ENCODE measurements at places on chromosomes 3 and 15.
A peak's percentile ranks its signal among the peaks of the same experiment; 100 is the strongest.

- DNase-seq, result no peak
These were observed 115.0 kb downstream of the NR1D2 start for GRCh38 chr3:24060055-24060454.

GRCh38 chr3:160444411-160444810 is 5.2 kb downstream of the TRIM59 start:
- no peak for DNase-seq

DNA sequence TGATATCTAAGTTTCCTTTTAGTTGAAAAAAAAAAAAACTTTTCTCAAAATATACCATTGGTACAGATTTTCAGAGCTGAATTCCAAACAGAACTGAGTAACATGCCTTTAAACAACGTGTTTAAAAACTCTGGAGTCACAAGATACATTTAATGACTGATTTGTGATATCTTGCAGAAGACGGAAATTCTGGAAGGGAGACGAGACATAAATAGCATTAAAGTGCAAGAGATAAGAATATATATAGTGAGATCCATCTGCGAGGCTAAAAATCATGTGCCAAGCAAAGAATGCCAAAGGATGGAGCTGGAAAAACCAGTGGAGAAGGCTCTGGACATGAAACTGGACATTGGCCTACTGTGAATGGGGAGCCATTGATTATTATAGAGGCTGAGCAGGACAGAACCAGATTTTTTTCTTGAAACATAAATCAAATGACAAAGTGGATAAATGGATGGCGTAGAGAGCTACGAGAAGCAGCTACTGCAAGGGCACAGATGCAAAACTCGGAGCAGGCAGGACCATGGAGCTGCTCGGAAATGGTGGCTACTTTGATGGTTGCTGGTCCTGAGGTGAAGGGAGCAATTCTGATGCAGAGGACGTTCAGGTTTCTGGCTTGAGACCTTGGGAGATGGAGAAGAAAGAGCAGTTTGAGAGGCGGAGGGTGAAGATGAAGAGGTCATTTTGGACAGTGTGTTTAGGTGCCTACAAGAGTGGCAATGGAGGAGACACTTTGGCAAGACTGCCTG is 88.8 kb downstream of the CPN2 start:
- DNase-seq, result no peak

DNA sequence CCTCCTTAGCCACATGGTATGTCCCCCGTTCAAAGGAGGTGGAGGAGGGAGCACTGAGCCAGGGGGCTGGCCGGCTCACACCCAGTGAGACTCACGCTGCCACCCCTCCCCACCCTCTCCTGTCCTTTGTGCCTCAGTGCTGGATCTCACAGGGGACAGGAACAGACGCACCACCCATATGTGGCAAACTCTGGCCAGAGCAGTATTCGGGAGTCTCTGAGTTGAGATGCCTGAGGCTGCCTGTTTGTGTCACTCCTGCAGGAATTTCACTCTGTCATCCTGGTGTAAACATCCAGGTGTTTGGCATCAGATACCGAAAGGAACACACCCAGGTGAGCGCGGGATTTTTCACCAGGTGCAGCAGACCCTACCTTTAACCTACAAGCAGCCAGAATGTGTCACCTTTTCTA is 25.7 kb downstream of the RGMA start:
- no peak for DNase-seq

DNA sequence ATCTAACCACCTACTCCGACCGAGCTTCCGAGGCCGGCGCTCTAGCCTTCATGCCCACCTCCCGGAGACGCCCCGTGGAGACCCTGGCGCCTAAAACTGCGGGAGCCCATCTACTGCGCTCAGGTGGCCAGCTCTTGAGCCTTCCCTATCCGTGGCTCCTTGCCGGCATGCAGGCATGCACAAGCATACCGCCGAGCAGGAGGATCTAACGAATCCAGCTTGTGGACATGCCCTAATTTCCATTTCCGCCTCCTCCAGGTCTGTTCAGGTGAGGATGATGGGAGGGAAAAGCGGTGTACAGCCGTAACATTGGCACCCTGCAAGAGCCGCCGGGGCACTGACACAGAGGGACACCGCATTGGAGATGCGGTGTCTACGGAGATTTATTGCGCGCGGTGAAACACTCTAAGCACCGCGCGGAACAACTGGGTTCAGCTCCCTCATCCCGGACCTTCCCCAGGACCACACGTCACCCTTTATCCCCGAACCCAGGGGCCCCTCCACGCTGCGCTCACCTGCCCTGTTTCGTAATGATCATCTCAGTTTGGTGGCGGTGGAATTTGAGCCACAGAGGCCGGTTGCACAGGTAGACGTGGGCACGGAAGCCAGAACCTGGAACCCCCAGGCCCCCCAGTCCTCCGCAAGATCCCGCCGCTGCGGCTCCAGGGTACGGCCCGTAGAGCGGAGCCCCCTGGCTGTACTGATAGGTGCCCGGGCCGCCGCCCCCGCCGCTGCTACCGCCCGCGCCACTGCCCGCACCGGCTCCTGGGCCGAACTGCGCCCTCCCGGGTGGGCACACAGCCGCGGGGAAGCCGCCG is 1.0 kb downstream of the EOMES start:
- DNase-seq, result no peak

- DNase-seq, result no peak
These were observed 937.3 kb downstream of the ROBO1 start for GRCh38 chr3:78830470-78830869.

DNA sequence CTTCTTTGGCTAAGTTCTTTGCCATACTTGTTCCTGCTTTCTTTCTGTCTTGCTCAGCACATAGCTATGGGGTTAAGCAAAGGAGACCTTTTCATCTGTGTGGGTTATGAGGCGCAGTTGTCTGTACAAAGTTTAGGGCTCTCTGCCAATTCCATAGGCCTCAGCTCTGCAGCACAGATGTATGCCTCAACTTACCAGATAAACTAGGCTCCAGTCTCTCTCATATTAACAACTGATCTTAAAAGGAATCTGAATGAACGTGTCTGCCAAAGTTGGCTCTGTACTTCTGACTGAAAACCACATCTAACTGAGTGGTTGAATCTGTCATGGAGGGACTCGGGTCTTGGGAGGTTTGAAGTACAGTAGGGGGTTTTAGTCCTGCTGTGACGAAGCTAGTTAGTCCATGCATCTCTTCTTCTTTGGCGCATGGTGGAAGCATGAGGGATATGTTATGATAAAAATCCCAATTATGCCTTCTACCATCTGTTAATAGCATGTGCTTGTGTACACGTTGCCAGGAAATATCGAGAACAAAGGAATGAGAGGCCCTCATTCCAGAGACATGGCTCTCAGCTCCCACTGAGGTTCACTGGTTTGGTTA is 114.6 kb upstream of the TSC22D2 start:
- no peak for DNase-seq

DNA sequence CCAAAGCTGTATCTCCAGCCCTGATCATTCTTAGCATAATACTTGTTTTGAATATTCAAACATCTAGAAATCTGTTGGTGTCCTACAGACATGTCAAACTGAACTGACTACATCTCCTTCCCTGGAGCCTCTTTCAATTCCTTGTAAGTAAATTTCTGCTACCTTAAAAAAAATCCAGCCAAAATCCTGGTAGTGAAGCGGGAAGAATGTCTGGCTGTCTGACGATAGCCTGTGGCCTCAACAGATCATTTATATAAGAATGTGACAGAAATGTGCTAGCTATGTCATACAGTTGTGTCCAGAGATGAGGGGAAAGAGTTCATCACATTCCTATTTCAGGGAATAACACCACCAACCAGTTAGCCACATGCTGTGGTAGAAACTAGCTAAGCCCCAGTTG is 18.6 kb upstream of the TM6SF1 start:
- no peak for DNase-seq

- peak; percentile 8 for DNase-seq
These were observed 716.2 kb downstream of the DIPK2A start for GRCh38 chr3:144687862-144688261.

GRCh38 chr15:77999486-77999885 is 78.0 kb downstream of the TBC1D2B start:
- DNase-seq, result no peak

GRCh38 chr3:86648087-86648486 is 342.9 kb downstream of the VGLL3 start:
- DNase-seq, result no peak

DNA sequence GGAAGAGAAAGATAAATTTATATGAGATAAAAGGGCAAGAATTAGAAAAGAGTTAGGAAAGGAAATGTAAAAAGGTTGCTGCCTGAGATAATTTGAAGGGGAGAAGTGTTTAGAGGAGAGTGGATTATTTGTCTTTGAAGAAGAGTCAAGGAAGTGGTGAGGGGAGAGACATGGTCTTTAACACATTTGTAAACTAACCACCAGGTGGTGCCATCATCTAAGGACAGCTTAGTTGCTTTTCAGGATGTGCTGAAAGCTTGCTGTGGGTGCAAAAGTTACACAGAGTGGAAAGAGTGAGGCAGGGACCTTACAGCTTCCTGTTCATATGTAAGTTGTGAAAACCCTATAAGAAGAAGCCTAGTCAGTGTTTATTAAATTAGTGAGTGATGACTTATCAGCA is 114.1 kb upstream of the DNAJC19 start:
- DNase-seq, result peak; percentile 56

Measured in NB4 (cell line).